Omental fat pad (tissue), 4 donors: ENCODE measurements at places on chromosomes 13 and 19.

DNA sequence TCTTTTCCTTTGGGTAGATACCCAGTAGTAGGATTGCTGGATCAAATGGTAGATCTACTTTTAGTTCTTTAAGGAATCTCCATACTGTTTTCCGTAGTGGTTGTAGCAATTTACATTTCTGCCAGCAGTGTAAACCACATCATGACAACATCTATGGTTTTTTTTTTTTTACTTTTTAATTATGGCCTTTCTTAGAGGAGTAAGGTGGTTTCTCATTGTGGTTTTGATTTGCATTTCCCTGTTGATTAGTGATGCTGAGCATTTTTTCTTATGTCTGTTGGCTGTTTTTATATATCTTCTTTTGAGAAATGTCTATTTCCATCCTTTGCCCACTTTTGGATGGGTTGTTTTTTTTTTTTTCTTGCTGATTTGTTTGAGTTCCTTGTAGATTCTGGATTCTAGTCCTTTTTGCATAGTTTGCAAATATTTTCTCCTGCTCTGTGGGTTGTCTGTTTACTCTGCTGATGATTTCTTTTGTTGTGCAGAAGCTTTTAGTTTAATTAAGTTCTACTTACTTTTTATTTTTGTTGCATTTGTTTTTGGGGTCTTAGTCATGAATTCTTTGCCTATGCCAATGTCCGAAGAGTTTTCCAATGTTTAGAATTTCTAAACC lies 38.8 kb downstream of the TDRD3 start:
- no peak for DNase-seq

- DNase-seq, result no peak
Measured at GRCh38 chr13:23161481-23161825, 19.3 kb upstream of the SGCG start.

GRCh38 chr13:21625366-21625765 lies 21.4 kb upstream of the MICU2 start:
- DNase-seq, result no peak

GRCh38 chr13:31207661-31208552 lies 8.1 kb downstream of the B3GLCT start:
- DNase-seq, result no peak

- DNase-seq, result no peak
Measured at GRCh38 chr13:38462605-38463004, 113.0 kb downstream of the UFM1 start.

GRCh38 chr13:44884076-44884729 lies 105.1 kb downstream of the NUFIP1 start:
- no peak for DNase-seq

GRCh38 chr19:40604647-40605215 lies 3.6 kb downstream of the LTBP4 start:
- no peak for DNase-seq

GRCh38 chr13:80339912-80340650 lies 845 bp downstream of the SPRY2 start:
- DNase-seq, result no peak

GRCh38 chr13:110185696-110186095 lies 121.3 kb downstream of the COL4A1 start:
- DNase-seq, result no peak

GRCh38 chr19:1356508-1356865 lies 27.2 kb upstream of the NDUFS7 start:
- DNase-seq, result no peak

GRCh38 chr19:45151320-45151719 lies 9.5 kb downstream of the NKPD1 start:
- DNase-seq, result no peak

GRCh38 chr13:80133631-80134261 lies 207.2 kb downstream of the SPRY2 start:
- DNase-seq, result no peak

DNA sequence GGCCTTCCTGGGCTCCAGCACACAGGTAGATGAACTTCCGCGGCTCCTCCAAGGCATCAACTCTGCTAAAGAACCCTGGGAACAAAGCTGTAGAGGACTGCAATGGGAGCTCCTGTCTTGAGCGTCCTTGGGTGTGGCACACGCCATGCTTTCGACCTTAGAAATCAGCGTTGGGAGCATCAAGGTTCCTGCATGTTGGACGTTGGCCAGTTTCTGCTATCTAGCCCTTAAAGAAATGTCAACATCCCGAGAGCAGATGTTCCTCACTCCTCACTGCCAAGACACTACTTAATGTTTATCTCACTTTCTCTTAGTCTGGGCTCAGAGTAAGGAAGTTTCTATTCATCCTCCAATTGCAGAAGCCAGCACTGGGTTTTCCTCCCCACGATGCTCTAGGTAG lies 70.6 kb upstream of the MEDAG start:
- no peak for DNase-seq

DNA sequence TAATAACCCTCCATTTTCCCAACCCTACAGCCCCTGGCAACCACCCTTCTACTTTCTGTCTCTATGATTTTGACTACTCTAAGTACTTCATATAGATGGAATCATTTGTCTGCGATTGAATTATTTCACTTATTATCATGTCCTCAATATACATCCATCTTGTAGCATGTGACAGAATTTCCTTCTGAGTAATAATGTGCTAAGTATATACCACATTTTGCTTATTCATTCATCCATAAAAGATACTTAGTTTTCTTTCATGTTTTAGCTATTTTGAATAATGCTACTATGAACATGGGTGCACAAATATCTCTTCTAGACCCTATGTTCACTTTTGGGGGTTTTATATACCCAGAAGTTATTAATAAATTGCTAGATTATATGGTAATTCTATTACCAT lies 17.4 kb upstream of the NDFIP2 start:
- DNase-seq, result no peak

DNA sequence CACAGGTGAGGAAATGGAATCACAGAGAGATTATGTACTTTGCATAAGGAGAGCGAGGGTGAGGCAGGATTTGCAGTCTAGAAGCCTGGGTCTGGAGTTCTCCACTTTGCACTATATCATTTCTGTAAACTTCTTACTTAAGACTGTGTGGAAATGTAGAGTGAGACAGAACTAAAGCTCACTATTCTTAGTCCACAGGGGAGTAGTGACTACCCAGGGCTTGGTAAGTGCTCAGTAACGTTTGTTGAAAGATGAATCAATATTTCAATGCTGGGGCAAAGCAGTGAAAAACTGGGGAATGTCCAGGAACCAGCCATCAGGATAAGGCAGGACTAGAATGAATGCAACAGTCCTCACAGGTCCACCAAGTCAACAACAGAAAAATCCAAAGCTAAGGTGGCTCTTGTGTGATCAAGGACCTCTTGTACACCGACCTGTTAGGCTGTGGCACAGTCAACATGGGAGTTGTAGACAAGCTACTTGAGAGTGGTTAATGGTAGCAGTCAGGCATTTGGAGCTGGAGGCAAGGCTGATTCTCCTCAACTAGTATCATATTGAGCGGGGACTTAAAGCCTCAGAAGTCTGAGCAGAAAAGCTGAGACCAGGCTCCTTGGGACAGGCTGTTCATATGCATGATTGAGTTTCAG lies 929 bp upstream of the TNFSF13B start:
- no peak for DNase-seq

GRCh38 chr13:26561651-26562511 lies 4.4 kb downstream of the WASF3 start:
- DNase-seq, result no peak

GRCh38 chr13:27574661-27575060 lies 45.7 kb downstream of the LNX2 start:
- no peak for DNase-seq

DNA sequence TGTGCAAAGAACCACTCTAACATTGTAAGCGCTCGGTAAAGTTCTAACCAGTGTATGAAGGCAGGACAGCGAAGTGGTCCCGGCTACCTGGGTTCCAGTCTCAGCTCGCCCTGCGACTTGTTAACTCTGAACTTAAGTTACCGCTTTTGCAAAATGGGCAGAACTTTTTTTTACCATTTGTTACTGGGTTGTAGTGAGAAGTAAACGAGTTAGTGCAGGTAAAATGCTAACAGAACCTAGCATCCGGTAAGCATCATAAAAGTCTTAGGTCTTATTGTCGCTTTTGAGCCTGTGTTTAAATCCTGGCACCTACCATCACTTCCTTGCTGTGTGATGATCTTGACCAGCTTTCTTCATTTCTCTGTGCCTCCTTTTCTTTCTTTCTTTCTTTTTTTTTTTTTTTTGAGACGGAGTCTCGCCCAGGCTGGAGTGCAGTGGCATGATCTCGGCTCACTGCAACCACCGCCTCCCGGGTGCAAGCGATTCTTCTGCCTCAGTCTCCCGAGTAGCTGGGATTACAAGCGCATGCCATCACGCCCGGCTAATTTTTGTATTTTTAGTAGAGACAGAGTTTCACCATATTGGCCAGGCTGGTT lies 734 bp upstream of the TRMT1 start:
- no peak for DNase-seq

- no peak for DNase-seq
Measured at GRCh38 chr13:70812481-70812880, 704.2 kb upstream of the KLHL1 start.

GRCh38 chr13:25501231-25501630 lies 129.5 kb downstream of the ATP8A2 start:
- DNase-seq, result no peak

GRCh38 chr13:73667756-73668155 lies 466.4 kb downstream of the KLF12 start:
- no peak for DNase-seq

GRCh38 chr19:35142606-35143230 lies 337 bp upstream of the FXYD7 start:
- no peak for DNase-seq

GRCh38 chr13:28338006-28338574 lies 156.8 kb downstream of the FLT1 start:
- DNase-seq, result no peak

DNA sequence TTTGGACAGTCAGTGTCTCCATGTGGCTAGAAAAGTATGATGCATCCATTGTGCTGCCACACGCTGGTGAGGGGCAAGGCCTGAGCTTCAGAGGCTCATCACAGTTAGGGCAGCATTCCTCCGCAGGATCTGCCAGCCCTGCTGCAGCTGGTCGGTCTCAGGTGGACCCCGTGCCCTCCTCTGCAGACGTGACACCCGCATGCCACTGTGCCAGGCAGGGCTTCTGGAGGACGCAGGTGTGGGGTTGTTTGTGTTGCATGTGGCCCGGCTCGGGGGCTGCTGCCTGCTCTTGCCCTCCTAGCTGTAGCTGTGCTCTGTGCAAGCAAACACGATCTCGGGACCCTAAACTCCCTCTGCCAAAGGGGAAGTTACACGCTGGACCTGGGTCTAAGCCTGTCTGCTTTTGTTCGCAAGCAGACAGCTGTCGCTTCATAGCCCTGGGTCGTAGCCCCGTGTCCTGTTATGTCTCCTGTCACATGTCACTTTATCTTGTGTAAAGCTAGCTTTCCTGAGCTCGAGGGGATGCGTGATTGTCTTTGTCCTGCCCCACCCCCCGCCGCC lies 45.3 kb downstream of the SLC7A9 start:
- DNase-seq, result no peak
